ENCODE measurements at places on chromosomes 6 and 20. TPM values are rescaled to one million over a fixed set of nuclear protein-coding genes. Genes with fewer than 3 reads are reported as not detected.

HLA-DQB1 gene
- 1.6 TPM for total RNA-seq

LY6G6F gene
- total RNA-seq = not detected

UBD gene
- 9.9 TPM for total RNA-seq

FAM217A gene
- total RNA-seq = not detected

PROKR2 gene
- total RNA-seq = not detected

DDX39B gene
- 132 TPM for total RNA-seq

All from body of pancreas (tissue), 4 donors.